ENCODE measurements at places on chromosomes 3 and 15.

DNA sequence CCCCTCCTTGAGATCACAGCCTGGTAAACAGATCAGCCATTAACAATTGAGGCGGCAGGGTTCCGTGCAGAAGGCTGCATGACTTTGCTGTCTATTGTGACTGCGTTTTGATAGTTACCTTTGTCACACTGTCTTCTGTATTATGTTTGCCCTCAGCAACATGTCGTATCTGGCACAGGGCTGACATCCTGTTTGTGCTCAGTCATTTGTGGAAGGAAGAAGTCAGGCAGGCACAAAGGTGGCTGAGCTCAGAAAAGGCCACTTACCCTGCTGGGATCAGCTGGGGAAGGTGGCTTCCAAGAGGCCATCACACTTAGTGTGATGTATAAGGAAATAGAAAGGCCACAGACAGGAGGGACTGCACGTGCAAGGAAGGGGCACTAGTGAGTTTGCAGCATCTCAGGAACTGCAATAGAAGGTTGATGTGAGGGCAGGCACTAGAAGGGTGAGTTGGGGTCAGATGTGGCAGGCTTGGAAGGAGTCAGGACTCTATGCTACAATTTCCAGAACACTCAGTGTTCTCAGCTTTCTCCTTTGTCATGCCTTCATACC, 13.4 kb downstream of the PML start:
- DNase-seq: no peak

DNA sequence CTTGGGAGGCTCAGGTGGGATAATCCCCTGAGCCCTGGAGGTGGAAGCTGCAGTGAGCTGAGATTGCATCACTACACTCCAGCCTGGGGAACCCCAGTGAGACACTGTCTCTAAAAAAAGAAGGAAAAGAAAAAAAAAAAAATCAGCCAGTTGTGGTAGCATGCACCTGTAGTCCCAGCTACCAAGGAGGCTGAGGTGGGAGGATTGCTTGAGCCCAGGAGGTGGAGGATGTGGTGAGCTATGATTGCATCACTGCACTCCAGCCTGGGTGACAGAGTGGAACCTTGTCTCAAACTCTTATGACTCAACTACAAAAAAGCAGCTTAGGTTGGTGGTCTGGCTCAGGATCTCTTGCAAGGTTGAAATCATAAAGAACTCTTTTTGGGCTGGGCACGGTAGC, 19.3 kb upstream of the GPX1 start:
- no peak for DNase-seq

- no peak for DNase-seq
Measured at GRCh38 chr3:141356046-141356445, 12.3 kb upstream of the ZBTB38 start.

GRCh38 chr3:15495461-15496340, 25.8 kb downstream of the COLQ start:
- peak; percentile 6 for DNase-seq

DNA sequence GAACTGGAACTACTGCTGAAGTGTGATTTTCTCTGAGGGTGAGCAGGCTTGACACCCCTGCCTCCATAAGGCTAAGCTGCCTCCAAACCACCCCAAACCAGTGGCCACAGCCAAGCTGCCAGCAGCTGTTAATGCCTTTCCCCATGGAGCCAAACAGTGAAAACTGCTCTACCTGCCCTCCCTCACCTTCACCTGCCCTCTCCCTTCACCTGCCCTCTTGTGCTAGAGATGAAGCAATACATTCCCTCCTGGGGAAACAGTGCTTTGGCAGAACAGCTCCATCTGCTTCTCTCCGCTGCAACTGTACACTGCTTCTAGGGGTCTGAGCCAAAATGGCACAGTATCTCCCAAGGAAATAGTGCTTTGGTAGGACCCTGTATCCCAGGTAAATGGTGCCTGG, 374.1 kb downstream of the FHIT start:
- peak; percentile 55 for DNase-seq

DNA sequence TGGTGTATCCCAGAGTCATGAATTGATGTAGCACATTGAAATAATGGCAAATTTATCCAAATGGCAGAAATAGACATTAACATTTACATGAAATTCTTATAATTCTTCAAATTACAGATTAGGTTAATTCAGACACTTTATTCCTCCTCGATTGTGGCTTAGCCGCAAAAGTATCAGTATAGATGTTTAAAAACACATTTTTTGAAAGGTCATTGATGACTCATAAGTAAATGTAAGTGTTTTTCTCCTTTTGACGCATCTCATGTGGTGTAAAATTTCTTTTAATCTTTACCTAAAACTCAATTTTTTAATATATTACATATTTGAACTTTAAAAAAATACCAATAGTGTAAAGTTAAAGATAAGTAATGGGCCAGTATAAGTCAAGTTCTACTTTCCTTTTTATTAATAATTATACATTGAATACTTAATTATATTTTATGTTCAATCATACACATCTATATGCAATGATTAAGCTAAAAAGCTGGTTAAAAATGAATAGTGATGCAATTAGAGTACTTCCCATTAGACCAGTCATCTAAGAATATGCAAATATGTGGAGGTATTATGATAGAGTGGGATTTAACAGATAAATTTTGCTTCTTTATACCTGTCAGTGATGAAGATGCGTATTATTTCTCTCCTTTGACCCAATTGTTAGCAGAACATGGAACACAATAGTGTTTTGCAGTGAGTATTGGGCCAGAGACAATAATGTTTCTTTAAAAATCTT, 678.1 kb upstream of the DPPA4 start:
- no peak for DNase-seq

DNA sequence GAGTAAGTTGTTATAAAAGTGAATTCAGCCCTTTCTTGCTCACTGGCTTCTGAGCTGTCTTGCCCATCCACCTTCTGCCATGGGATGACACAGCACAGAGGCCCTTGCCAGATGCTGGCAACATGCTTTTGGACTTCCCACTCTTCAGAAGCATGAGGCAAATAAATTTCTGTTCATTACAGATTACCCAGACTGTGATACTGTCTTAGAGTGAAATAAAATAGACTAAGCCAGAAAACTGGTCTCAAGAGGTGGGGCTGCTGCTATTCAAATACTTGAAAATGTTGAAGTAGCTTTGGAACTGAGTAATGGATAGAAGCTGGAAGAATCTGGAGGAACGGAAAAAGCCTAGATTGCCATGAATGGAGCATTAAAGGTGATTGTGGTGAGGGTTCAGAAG, 170.4 kb downstream of the ZMAT3 start:
- DNase-seq: peak; percentile 57

GRCh38 chr3:150238048-150238802, 169.9 kb upstream of the TSC22D2 start:
- DNase-seq: peak; percentile 11

DNA sequence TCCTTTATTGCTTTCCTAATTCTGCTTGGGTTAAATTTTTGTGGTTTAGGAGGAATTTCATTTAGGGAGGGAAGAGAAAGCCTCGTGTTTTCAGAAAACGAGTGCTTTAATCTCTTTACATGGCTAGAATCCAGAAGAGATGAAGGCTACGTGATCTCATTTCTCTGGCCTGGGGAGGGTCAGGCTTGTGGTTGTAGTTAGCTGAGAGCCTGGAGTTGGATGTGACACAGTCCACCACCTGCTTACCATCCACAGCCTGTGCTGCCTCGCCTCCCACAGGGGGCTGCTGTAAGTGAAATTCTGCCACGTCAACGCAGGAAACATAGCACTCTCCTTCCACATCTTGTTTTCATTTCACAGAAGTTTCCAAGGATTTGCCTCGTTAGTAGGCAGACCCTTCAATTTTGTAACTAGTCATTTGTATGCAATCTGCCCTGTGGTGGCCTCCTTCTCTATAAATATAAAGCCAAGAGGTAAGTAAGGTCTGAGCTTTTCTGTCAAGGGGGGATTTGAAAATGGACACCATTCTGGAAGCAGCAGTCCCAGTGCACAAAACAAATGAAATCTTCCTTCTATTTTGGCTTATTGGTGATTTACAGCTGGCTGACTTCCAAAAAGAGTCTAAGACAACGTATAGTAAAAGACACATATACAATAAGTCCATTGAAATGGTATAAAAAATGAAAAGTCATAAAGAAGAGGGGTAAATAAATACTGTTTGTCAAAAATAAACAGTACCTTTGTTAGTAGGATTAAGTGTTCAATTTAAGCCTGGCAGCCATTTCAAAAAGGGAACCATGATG, 3.4 kb downstream of the GXYLT2 start:
- DNase-seq: no peak

DNA sequence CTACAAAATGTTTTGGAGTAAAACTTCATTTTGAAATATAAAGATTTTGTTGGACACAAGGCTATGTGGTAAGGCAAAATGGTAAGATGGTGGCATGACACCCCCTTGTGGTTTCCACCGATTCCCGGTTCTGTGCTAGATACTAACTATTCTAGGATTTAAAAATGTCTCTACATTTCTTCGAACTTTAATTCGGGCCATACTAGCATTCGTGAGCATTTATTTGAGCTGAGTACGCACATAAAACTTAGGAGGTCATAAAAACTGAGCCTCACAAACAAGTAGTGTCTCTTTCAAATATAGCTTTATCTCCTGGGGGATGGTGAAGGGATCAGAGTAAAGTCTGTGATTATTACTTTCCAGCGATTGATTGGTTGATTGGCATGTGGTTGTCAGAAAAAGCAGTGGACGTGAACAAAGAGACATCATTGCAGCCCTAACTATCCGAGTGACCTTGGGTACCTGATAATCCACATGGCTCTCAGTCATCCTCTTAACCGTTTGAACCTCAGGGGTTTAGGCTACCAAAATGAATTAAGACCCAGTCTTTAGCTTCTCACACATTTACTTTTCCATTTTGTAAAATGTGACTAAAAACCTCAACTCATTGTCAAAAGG, 1.1 kb upstream of the ZNF639 start:
- peak; percentile 39 for DNase-seq

DNA sequence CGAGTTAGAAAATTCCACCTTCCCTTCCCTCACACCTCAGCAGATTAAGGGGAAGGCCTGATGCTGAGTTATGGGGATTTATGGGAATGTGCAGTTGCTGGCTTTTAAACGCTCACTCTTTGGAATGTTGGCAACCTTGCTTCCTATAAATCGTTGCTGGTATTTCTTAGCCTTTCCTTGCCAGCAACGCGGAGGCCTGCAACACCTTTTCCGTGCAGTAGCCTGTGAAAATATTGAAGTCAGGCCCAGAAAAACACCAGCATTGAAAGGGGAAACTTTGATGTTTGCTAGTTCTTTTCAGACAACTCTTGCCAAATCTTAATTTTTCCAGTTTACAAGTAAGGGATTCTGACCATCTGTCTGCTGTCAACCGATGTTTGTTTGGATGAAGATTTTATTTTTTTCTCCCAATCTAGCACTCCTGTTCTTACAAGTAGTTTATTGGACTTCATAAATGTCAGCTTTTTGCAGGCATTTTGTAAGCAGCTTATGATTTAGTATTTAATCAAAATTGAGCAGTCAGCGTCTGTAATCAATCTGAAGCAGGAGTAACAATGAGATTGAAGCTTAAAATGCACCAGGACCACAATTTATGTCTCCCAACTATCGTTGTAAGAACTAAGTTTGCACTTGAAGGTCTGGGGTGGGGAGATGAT, 251.0 kb downstream of the RPLP1 start:
- no peak for DNase-seq

DNA sequence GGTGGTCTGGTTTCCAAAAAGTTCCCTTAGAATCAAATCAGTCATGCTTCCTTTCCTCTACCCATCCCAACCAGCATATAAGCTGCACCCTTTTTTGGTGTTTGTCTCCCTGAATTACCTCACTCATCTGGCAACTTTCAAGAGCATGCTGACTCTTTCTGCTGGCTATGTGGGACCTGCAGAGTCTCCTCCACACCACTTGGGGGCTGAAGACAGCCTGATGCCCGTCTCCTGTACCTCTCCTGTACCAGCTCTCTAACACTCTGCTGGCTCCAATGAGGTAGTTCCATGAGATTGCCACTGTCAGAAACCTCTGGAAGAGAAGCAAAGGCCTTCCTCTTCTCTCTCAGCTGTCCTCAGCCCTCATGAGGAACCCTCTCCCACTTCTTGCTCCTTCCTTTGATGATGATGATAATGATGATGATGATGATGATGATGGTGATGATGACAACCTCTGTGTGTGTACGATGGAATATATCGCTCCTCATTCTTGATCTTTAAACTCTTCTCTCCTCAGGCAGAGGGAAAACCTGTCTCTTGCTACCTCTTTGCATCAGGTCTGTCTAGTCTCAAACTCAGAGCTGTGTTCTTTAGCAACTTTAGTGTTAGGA, 257.5 kb downstream of the ZNF621 start:
- no peak for DNase-seq

DNA sequence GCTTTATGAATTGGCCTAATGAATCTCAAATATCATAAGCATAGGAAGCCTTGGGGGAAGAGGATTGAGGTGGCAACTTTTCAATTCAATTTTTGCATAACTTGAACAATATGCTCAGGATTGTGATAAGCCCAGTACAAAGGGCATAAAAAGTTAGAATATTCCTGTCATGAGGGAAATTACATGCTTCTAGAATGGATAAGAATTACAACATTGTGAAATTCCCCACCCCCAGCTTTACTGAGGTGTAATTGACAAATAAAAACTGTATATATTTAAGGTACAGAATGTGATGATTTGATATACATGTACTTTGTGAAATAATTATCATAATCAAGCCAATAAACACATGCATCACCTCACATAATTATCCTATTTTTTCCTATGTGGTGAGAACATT, 132.6 kb upstream of the TNIK start:
- no peak for DNase-seq

- DNase-seq: no peak
Measured at GRCh38 chr15:32642667-32643435, 1.3 kb downstream of the SCG5 start.

GRCh38 chr3:59286791-59287531, 237.1 kb upstream of the CFAP20DC start:
- DNase-seq: no peak

- DNase-seq: no peak
Measured at GRCh38 chr3:22121068-22121701, 370.2 kb upstream of the ZNF385D start.

GRCh38 chr15:91970142-91970541, 116.6 kb downstream of the SLCO3A1 start:
- DNase-seq: no peak

DNA sequence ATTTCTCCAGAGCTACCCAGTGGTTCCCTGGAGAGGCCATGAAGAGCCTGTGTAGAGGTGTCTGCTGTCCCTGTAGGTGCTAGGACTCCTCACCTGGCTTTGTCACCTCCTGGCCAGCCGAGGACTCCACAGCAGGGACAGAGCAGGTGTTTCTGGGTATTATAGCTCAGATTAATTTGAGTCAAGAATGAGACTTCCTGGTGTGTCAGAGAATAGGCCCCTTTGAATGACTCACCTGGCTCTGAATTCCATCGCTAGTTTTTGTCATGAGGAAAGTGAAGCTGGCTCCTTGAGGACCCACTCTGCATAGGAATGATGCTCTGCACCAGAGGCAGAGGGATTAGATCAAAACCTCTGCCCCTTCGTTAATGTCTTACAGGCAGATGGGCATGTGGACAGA, 167.5 kb upstream of the TOPAZ1 start:
- DNase-seq: peak; percentile 72

- peak; percentile 83 for DNase-seq
Measured at GRCh38 chr3:9422712-9423424, 25.5 kb downstream of the SETD5 start.

- DNase-seq: no peak
Measured at GRCh38 chr3:101478980-101479379, 34.0 kb downstream of the SENP7 start.
